ENCODE measurements at places on chromosomes 5 and 9.

- DNase-seq: no peak
Measured at GRCh38 chr5:122180146-122180712, 50.9 kb downstream of the ZNF474 start.

DNA sequence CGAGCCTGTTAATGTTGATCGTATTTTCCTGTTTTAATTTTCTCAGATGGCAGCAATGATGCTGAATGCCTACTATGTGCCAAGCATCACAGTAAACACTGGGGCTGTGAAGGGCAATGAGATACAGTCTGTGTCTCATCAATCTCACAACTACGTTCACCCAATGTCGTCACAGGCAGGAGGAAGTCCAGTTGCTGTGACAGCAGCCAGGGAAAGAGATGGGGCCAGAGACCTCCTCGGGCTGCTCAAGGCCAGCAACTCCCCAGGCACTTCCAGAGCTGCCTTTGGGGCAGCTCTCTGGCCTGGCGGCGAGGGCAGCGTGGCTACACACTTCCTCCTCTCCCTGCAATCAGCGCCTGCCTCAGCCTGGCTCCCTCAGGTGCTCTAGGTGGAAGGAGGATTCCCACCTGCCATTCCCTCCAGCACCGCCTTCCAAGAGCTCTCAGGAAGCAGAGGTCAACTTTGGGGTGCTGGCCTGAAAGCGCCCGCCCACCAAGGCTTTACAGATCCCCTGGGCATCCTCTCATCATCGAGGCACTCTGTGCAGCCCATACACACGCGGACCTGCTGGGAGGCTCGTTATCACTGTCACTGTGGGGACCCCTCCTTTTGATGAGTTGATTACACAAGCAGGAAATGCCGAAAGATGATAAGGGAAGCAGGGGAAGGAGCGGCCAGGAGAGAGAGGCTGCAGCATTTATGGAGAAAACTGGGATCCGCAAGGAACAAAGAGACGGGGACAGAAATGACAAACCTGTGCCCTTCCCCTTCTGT lies 159.2 kb downstream of the ZDHHC21 start:
- no peak for DNase-seq

DNA sequence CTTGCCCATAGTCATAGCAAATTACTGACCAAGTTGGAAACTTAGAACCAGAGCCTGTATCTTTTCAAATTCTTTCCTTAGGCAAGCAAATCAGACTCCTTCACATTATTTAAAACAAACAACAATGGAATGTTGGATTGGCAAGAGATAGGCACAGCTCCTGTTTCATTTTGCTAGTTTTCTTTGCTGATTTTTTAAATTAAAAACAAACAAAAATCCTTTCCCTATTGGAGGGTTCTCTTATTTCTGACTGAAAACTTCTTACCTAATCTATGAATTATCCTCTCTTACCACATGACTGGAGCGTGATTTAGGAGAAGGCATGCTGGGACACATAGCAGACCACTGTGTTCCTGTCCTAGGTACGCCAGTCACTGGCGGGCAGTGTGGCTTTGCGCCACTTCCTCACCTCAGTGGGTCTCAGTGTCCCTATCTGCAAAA lies 63.0 kb downstream of the TTC39B start:
- DNase-seq: no peak

- DNase-seq: no peak
Measured at GRCh38 chr5:136750224-136750862, 385.0 kb upstream of the TRPC7 start.

Measured in pulmonary artery endothelial cell (primary cell).